ENCODE measurements at places on chromosomes 11 and 22.

- no peak for DNase-seq
These were observed 66.5 kb downstream of the EXT2 start for GRCh38 chr11:44162004-44162403.

DNA sequence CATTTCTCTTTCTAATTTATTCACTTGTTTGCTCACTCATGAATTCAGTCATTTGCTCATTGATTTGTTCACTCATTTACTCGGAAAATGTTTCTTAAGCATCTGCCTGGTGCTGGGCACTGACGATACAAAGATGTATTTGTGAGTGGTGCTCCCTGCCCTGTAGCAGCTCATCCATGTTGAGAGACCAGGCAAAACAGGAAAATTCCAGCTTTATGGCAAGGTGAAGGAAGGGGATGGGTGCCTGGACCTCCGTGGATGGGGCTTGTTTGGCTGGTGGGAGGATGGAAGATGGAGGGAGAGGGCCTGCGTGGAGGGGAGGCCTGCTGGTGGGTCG lies 53.1 kb downstream of the TBC1D22A start:
- no peak for DNase-seq

- DNase-seq, result no peak
These were observed 48.2 kb downstream of the NECTIN1 start for GRCh38 chr11:119680541-119681360.

GRCh38 chr11:133931449-133932060 lies 25.2 kb downstream of the IGSF9B start:
- no peak for DNase-seq

GRCh38 chr11:77233011-77233410 lies 68.5 kb downstream of the GDPD4 start:
- no peak for DNase-seq

All from CD4-positive, alpha-beta T cell treated with Interleukin-15 for 1 hour (primary cell).